Activated CD8-positive, alpha-beta memory T cell treated with anti-CD3 and anti-CD28 coated beads for 4 hours (primary cell): ENCODE measurements at places on chromosomes 13 and 19.

DNA sequence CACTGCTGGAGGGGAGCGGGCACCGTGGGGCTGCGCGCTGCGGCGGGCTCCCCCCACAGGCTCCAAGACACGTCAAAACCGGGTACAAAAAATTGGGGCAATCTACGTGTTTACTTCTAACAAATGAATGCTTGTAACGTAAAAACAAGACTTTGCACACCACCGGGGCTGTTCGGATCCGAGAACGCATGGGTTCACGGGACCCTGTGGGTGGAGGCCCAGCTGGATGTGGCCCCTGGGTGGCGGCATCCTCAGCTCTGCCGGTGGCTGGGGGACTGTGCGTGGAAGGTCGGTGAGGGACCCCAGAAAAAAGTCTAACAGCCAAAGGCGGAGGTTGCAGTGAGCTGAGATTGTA is 10.3 kb upstream of the SLC7A10 start:
- no peak for DNase-seq

DNA sequence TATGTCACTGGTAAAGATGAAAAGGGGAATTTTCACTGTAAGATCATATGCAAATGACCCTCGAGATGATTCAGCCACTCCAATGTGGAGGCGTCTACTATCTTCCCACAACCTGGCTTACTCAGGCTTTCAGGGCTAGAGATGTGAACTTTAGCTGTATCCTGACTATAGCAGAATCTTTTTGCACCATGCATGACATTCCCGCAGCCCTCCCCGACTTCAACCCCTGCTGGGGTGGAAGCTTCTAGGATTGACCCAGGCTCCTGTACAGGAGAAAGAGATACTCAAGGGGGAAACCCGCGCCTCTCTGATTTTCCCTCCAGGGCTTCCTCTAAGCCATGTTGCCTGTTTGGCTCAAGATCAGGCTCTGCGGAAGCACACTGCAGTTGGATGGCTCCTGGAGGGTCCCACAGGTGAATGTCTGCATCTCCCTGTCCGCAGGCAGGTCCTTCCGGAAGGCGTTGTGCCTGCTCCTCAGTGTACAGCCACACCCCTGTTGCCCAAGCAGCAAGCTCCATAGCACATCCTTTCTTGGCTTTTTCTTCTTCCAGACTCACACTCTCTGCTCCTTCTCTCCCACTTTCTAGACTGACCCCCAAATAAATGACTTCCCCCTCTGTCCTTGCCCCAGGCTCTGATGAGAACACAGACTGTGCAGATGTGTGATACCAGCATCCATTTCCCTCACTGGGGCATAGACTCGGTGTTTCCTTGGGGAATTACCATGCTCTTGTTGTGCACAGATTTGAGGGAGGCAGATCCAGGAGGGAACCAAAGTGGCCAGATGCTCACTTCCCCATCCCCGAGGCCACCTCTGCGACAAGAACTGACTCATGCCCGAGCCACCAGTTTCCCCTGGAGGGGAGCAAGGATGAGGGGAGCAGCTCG is 29.1 kb upstream of the POP4 start:
- DNase-seq, result peak; percentile 5

- no peak for DNase-seq
These were observed 393.7 kb downstream of the GPC6 start for GRCh38 chr13:93620181-93620765.

- no peak for DNase-seq
These were observed 463.4 kb downstream of the FGF9 start for GRCh38 chr13:22134261-22134660.

- DNase-seq, result peak; percentile 39
These were observed at the start of gene ZNF433 for GRCh38 chr19:12035220-12036172. Gene ZNF433, minus strand, starts transcription at chr19:12035679. Its CDS starts 140 bp downstream, at chr19:12035539.

DNA sequence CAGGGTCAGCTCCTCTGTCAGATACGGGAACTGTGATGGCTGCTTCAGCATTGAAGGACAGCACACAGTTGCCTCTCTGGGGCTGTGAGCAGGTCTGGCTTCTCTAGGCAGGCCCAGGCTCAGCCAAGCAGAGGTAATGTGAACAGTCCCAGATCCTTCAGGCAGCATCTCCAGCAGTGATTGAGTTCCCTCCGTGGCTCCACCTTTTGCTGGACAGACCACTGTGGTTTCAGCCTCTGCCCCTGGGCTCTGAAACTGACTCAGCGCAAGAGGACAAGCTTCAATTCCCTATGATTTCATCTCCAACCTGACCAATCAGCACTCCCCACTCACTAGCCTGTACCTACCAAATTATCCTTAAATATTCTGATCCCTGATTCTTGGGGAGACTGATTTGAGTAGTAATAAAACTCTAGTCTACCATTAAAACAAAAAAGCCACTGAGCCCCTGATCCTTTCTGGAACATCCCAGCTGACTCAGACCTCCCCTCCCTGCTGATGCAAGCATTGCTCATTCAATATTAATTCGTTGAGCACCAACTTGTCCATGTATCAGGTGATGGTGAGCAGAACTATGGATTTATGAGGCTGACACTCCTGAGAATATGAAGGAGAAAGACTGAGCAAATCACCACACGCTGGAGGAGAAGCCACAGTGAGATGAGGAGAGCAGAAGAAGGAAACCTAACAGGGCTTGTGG is 16.7 kb downstream of the GSX1 start:
- DNase-seq, result no peak

DNA sequence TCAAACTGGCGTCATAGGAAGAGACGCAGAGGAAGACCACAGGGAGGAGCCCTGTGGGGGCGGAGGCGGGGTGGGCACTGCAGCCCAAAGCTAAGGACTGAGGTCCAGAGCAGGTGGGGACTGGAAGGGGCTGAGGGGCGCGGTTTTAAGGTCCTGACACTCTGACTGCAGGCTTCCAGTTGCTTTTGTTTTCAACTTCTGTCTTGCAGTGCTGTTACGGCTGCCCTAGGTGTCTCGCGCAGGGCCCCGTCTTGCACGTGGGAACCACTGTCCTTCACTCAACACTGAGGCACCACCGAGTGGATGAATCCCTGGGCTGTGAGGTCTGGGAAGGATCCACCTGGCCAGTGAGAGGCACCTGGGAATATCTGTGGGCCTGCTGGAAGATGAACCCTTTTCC is 76.0 kb downstream of the TEX29 start:
- DNase-seq, result no peak

DNA sequence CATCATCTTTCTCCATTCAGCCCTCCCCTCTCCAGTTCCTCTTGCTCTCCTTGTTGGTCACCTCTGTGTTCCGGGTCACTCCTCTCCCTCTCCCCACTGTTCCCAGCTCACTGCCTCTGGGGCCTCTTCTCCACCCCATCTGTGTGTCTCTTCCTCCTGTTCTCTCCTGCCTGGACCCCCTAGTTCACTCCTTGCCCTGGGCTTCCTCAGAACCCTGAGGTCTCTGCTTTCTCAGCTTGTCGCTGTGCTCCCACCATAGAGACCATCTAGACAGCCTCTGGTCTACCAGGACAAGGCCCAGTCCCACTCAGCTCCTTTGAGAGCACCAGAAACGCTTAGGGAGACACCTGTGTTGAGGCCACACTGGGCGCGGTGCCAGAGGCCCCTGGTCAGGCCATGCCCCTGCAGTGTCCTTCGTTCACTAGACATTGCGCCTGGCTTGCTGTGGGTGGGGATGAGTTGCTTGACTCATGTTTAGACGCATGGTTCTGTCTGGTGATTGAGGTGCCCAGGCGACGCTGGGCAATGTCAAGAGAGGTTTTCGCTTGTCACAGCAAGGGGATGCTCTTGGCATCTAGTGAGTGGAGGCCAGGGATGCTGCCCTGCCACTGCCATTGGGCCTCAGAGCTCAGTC is 4.8 kb downstream of the LENG9 start:
- DNase-seq, result no peak

- no peak for DNase-seq
These were observed 19.4 kb downstream of the BRCA2 start for GRCh38 chr13:32334671-32335070.

DNA sequence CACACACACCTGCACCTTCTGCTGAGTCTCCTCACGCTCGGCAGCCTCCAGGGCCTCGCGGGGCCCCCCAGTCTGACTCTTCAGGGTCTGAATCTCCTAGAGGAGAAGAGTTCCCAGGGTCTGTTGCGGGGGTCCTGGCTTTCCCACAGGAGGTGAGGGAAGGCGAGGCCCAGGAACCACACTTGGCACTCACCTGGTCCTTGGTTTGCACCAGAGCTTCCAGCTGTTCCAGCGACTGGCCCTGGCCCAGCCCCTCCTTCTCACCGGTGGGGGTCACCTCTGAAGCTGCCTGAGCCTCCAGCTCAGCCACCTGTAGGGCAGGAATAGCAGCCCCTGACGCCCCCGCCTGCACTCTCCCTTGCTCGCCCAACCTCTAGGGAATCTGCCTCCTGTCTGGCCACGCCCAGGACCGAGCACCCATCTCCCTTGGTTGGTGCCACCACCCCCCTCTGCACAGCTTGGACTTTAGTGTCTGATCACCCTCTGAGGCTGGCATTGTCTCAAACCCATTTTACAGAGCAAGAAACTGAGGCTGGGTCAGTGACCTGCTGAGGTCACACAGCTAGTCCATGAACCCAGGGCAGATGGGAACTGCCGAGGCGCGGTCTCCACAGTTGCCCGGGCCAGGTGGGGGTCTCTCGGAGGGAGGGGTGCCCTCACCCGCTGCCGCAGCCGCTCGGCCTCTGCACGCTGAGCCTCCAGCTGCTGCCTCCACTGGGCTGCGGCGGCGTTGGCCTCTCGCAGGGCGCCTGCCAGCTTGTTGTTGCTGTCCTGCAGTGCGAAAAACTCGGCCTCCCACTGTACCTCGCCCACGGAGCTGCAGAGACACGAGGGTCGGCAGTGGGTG is 9.5 kb downstream of the HOMER3 start:
- DNase-seq, result no peak

GRCh38 chr13:109700176-109700575 is 86.2 kb downstream of the IRS2 start:
- no peak for DNase-seq

GRCh38 chr19:32453736-32454135 is 48.2 kb downstream of the DPY19L3 start:
- DNase-seq, result no peak

- no peak for DNase-seq
These were observed 11.1 kb downstream of the PPP5C start for GRCh38 chr19:46357846-46358583.

DNA sequence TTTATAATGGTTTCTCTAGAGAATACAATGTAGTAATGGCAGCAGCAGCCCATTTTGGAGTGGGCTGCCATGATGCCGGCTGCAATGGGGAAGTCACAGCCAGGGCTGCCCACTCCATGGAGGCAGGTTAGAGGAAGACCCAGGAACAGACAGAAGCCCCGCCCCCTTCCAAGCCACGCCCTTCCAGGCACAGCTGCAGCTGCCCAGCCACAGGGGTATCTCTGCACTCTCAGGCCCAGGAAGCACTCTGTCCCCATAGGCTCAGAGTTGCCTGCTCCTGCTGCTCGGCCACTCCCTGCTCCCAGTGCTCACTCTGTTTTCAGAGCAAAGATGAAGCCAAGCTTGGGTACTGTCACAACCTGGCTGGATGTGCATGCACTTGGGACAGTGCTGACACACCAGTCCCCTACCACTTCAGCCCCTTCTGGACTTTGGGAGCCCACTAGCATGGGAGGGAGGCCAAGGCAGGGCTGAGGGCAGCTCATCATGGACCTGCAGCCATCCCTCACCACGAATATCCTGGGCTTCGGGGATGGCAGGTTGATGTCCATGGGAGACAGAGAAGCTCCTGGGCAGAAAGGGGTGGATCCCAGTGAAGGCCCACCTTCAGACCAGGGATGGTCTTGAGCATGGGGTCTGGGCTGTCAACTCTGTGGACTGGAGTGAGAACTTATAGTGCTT is 1224.2 kb downstream of the SLITRK5 start:
- no peak for DNase-seq

DNA sequence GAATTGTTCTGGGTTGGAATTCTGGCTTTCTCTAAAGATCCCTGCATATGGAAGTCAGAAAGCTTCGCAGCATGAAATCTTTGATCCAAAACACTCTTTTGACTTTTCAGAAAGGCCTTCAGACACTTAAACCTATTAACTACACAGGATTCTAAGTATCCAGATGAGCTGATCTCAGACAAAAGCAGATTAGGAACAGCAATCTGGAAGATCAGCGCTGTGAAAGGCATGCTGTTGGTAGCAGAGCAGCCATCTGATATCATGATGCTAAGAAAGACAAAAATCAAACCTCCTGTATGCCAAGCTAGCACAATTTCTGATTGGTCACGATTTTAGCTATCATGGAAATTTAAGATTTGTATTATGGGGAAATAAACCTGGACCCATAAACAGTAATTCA is 589.9 kb downstream of the GPC5 start:
- no peak for DNase-seq
